ENCODE measurements at places on chromosomes 7 and 10.
A peak's percentile ranks its signal among the peaks of the same experiment; 100 is the strongest.

- no peak for DNase-seq
Observed at GRCh38 chr7:128458956-128459355, 3.3 kb downstream of the HILPDA start.

GRCh38 chr7:134639683-134640279, 6.9 kb upstream of the BPGM start:
- DNase-seq = peak; percentile 86

DNA sequence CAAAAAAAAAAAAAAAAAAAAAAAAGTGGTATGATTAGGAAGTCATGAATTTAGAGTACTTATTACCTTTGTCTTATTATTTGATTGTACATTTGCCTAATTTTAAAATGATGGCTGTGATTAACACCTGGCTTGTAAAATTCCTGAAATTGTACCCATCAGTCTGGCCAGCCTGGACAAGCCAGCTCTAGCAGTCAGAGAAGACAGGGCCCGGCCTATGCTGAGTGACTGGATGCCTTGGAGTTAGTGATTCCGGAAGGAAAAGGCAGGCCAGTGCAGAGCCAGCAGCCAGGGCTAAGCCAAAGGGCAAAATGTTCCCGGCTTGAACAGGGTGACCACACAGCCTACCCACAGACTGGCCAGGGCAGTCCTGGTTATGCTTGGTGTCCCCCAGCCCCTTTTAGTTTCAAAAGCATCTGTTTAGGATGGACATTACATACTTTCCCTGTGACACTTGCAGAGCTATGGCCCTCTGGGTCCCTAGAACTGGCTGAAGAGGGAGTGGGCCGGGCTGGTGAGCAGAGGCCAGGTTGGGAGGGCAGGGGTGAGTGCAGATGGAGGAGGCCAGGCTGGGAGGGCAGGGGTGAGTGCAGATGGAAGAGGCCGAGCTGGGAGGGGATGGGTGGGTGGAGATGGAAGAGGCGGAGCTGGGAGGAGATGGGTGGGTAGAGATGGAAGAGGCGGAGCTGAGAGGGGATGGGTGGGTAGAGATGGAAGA, 61.7 kb downstream of the PROSER2 start:
- DNase-seq = no peak

DNA sequence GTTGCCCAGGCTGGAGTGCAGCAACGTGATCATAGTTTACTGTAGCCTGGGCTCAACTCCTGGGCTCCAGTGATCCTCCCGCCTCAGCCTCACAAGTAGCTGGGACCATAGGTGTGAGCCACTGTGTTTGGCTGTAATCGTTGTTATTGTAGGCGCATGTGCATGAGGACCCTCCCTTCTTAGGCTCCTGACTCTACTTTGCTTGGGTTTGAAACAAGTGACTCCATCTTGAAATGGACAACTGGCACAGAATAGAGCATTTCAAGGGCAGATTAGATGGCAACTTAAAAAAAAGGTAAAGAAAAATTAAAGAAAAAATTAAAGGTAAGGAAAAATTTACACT, 15.4 kb upstream of the GIMAP8 start:
- no peak for DNase-seq

DNA sequence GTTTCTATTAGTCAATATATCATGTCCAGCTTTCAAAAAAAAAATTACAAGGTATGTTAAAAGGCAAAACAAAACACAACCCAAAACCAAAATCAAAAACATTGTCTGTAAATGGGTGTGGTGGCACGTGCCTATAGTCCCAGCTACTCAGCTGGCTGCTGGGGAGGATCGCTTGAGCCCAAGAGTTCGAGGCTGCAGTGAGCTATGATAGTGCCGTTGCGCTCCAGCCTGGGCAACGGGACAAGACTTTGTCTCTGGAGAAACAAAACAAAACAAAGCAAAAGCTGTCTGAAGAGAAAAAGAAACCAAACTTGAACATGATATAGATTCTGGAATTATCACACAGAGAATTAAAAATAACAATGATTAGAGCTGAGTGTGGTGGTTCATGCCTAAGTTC, 10.3 kb upstream of the CPA5 start:
- DNase-seq = no peak

DNA sequence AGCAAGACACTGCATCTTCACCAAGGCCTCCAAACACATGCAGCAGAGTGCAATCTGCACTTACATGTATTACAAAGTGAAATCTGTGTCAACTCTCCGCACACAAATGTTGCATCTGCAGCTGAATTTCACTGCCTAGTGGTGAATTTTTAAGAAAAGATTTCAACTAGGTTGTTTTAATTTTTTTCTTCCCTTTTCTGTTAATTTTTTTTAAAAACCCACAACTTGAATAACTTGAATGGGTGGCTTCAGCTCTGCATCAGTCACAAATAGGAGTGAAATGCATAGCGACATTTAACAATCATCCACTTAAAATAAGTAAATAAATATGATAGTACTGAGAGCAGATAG, 5.9 kb downstream of the HOXA13 start:
- no peak for DNase-seq

GRCh38 chr10:3471472-3471871, 298.9 kb upstream of the PITRM1 start:
- no peak for DNase-seq

GRCh38 chr10:28664369-28664740, 13.0 kb upstream of the BAMBI start:
- no peak for DNase-seq

GRCh38 chr7:101185258-101185839, 5.3 kb upstream of the NAT16 start:
- DNase-seq = no peak

DNA sequence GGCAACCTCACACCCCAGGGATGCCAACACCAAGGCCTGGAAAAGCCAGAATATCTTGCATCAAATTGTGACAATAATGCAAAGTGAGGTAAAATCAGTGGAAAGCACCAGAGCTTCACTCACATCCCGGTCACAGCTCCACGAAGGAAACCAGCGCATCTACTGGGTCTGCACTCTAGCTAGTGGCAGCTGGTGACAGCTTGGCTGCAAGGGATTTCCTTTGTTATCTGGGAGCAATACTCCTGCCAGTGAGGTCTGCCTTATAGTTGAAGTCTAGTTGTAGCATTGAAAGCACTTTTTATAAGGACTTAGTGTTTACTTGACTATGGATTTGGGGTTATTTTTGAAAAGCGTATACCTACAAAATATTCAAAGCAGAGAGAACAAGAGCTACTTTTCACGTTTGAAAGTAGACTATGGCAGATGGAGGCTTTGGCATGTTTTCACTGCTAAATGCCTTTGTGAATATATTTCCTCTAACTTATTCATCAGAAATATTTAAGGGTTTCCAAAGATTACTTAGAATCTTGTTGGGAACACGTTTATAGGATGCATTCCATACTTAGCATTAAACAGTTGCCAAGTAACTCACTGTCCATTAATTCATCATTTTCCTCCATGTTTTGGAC, 26.1 kb downstream of the WDFY4 start:
- DNase-seq = no peak
